Pulmonary artery endothelial cell (primary cell): ENCODE measurements at places on chromosomes 7 and 10. TPM values are rescaled to one million over a fixed set of nuclear protein-coding genes. Genes with fewer than 3 reads are reported as not detected.

DNA sequence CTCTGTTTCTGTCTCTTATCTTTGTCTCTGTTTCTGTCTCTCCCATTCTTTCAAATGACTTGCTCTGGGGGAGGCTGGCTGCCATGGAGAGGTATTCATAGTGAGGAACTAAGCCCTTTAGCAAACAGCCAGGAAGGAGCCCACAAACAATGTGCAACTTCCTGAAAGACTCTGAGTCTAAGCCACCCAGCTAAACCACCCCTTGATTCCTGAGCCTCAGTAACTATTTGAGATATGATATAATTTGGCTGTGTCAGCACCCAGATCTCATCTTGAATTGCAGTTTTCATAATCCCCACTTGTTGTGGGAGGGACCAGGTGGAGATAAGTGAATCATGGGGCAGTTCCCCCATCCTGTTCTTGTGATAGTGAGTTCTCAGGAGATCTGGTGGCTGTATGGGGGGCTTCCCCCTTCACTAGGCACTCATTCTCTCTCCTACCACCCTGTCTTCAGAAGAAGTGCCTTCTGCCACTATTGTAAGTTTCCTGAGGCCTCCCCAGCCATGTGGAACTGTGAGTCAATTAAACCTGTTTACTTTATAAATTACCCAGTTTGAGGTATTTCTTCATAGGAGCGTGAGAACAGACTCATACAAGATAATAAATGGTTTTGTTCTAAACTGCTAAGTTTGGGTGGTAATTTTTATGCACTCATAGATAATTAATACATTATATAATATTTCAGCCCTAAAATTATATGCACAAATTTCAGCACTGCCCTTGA, 121.2 kb upstream of the FOXP2 start:
- DNase-seq = no peak

DNA sequence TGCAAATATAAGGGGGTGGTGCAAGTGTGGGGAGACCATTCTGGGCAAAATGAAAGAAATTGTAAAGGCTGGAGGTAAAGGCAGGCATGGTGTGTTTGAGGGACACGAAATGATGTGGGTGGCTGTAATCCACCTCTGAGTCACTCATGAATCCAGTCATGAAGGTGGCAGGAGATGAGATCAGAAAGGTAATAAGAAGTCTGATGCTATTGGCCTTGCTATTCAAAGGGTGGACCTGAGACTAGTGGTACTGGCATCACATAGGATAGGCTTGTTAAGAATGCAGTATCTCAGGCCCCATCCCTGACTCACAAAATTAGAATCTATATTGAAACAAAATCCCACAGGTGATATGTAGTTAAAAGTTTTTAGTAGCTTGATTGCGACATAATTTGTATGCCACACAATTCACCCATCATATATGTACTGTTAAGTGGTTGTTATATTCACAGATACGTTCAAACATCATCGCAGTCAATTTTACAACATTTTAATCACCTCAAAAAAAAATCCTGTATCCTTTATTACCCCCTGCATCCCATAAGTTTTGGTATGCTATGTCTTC, 85.6 kb downstream of the ST8SIA6 start:
- no peak for DNase-seq

MBL2 gene
- total RNA-seq = not detected in 2 replicates

PIP gene
- total RNA-seq = not detected in 2 replicates

AKR1C3 gene
- total RNA-seq = 91.7 and 145 TPM in 2 replicates
